ENCODE measurements at places on chromosomes 6 and 20. TPM values are rescaled to one million over a fixed set of nuclear protein-coding genes. Genes with fewer than 3 reads are reported as not detected.

DNA sequence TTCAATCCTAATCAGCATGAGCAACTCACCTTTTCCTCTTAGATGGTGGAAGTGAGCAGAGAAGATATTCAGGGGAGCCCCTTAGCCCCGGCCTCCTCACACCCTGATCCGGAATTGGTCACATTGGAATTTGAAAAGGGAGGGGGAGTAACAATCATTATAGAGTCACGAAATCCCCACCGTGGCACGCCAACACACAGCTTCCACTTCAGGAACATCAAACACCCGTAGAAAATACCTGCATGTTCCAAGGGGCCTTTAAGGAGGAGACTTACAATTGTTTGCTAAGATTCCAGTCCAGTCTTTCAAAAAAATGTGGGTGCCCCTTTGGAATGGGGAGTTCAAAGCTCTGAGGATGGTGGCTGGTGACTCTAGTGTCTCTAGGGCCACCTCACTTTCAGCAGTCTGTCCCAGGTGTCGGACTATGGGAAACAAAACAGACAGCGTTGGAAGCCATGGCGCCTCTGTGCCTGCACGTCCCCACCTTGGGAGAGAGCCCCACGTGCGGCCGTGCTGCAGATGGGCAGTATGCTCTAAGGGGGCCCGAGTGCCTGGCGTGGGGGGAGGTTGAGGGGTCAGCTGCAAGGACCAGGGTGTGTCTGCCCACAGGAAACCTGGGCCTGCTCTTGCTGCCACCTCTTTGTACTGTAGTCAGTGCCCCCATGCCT lies 2.4 kb downstream of the CD93 start:
- no peak overlapping the region for H3K4me3 ChIP-seq
- no peaks in the 10 kb centered on the region for H3K27me3 ChIP-seq
- H3K27ac ChIP-seq = no peak overlapping the region
- H3K36me3 ChIP-seq = no peaks in the 10 kb centered on the region
- DNase-seq = no peak

DNA sequence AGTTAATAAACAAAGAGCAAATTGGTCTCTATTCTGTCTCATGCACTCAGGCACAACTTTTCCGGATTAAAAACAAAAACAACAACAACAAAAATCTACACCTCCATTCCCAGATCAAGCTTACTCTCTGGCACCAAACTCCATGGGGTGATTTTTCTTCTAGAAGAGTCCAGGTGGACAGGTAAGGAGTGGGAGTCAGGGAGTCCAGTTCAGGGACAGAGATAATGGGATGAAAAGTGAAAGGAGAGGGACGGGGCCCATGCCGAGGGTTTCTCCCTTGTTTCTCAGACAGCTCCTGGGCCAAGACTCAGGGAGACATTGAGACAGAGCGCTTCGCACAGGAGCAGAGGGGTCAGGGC lies 437 bp upstream of the HLA-A start:
- no peaks in the 10 kb centered on the region for H3K27me3 ChIP-seq
- peak overlapping the region; percentile 100 for H3K27ac ChIP-seq
- H3K4me3 ChIP-seq = peak overlapping the region; percentile 64
- peaks cover 33% of the 10 kb centered on the region for H3K4me1 ChIP-seq
- DNase-seq = no peak

- peaks cover 8% of the 10 kb centered on the region for H3K36me3 ChIP-seq
- H3K4me3 ChIP-seq = no peak overlapping the region
- H3K4me1 ChIP-seq = no peaks in the 10 kb centered on the region
- DNase-seq = no peak
- H3K27me3 ChIP-seq = no peaks in the 10 kb centered on the region
Observed at GRCh38 chr6:14132244-14132920, 14.8 kb downstream of the CD83 start.

DNA sequence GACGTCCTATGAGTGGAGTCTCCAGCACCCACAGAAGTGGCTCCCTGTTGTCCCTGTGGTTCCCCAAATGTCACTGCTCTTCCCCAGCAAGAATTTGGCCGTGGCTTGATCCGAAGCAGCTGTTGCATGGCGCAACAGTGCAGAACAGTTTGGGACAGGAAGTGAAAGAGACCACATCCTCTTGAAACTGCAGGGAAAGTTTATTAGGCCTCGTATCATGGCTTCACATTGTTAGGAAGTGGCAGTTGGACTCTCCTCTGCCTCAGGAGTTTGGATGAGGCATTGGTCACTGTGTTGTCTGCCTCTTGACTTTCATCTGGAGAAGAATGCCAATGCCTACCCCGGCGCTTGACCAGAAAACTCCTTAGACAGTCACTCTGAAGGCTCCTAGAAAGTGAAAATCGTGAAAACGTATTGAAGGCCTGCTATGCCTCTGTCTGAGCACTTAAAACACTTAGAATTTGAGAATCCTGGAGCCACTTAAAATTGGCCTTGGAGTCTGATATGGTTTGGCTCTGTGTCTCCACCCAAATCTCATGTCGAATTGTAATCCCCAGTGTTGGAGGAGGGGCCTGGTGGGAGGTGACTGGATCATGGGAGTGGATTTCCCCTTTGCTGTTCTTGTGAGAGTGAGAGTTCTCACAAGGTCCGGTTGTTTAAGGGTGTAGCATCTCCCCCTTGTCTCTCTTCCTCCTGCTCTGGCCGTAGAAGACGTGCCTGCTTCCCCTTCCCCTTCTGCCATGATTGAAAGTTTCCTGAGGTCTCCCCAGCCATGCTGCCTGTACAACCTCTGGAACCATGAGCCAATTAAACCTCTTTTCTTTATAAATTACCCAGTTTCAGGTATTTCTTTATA lies 334.9 kb upstream of the JARID2 start:
- H3K4me1 ChIP-seq = peaks cover 15% of the 10 kb centered on the region
- H3K4me3 ChIP-seq = peak overlapping the region; percentile 33
- no peak overlapping the region for H3K27ac ChIP-seq
- no peaks in the 10 kb centered on the region for H3K36me3 ChIP-seq
- H3K27me3 ChIP-seq = no peaks in the 10 kb centered on the region
- DNase-seq = peak; percentile 3

DNA sequence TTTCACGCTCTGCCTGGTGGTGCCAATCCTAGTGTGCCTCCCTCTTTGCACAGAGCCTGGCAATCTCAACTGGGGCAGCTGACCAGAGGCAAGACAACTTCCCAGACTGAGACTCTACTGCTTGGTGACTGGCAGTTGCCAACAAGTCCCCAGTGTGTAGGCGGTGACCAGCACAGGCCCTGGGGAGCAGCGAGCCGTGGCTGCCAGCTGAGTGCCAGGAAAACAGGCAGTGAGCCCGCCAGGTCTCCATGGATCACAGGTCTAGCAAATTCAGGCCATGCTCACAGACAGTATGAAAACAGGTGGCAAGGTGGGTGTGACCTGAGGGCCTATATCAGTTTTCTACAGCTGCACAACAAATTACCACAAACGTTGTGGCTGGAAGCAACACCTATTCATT lies 289.9 kb downstream of the KIF16B start:
- H3K27me3 ChIP-seq = no peaks in the 10 kb centered on the region
- H3K4me3 ChIP-seq = no peak overlapping the region
- no peaks in the 10 kb centered on the region for H3K4me1 ChIP-seq
- H3K27ac ChIP-seq = no peak overlapping the region
- H3K36me3 ChIP-seq = peaks cover 7% of the 10 kb centered on the region

The PAQR8 gene
- total RNA-seq = 12.1 TPM

The CLVS2 gene
- total RNA-seq = not detected
